Activated naive CD4-positive, alpha-beta T cell treated with anti-CD3 and anti-CD28 coated beads for 36 hours (primary cell): ENCODE measurements at places on chromosomes 5 and 9.

DNA sequence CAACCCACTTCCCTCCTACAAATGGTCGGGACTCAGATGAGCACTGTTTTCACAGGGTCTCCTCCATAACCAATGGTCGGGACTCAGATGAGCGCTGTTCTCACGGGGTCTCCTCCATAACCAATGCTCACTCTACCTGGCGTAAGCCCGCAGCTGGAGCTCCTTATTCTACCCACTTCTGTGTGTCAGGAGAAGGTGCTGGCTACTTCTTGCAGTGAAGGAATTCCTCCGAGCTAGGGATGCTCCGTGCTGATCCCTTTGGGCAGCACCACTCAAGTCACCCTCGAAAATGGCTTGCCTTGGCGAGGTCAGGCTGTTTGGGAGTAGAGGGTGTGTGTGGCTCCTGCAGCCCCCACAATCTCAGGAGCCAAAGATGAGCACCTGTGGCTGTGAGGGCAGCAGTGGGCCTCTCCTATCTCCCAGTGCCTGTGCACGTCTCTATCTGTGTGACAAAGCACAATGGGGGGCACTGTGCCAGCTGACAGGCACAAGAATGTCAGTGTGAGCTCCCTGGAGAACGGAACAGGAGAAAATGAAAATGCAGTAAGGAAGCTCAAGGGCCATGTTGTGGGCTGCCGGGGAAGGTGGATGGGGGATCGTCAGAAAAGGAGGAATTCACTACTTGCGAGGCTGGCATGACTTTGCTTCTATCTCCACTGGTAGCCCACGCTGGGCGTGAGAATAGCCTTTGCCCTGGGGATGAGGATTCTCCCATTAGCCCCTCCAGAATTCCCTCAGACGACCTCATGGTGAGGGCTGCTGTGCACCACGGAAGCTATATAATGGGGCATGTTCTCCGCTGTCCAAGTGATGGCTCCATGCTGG, 3.9 kb upstream of the BTNL9 start:
- no peak for DNase-seq

- DNase-seq = no peak
Measured at GRCh38 chr5:140007311-140007710, 35.8 kb downstream of the NRG2 start.

GRCh38 chr9:111720174-111720573, 58.8 kb downstream of the GNG10 start:
- no peak for DNase-seq

- no peak for DNase-seq
Measured at GRCh38 chr5:67547682-67548081, 351.1 kb upstream of the CD180 start.
